ENCODE measurements at places on chromosomes 13 and 19. TPM values are rescaled to one million over a fixed set of nuclear protein-coding genes. Genes with fewer than 3 reads are reported as not detected.

The CEACAM20 gene
- total RNA-seq, result 0.33 TPM

The PLK5 gene
- not detected for total RNA-seq

The TMC4 gene
- not detected for total RNA-seq

The PALM3 gene
- total RNA-seq, result not detected

The NCR1 gene
- not detected for total RNA-seq

The PNKP gene
- total RNA-seq, result 51.5 TPM

The CEACAM21 gene
- 4.9 TPM for total RNA-seq

The ARID3A gene
- total RNA-seq, result 14.5 TPM

The AKT1S1 gene
- 12.1 TPM for total RNA-seq

The UGGT2 gene
- 37.6 TPM for total RNA-seq

The RDH8 gene
- not detected for total RNA-seq

The SIGLEC9 gene
- total RNA-seq, result not detected

The BEST2 gene
- not detected for total RNA-seq

The PRKD2 gene
- total RNA-seq, result 55.3 TPM

The PSPN gene
- total RNA-seq, result 0.98 TPM

The DIAPH3 gene
- 19.9 TPM for total RNA-seq

The TMPRSS9 gene
- total RNA-seq, result not detected

The ZNF558 gene
- total RNA-seq, result 5.4 TPM

The RYR1 gene
- total RNA-seq, result under 0.01 TPM

The SLC25A41 gene
- 0.33 TPM for total RNA-seq

The GNG7 gene
- 0.98 TPM for total RNA-seq

The CEACAM3 gene
- total RNA-seq, result not detected

The ZDHHC20 gene
- 76.4 TPM for total RNA-seq

The OR7G2 gene
- total RNA-seq, result not detected

The CEACAM16 gene
- total RNA-seq, result not detected

The LSR gene
- total RNA-seq, result 0.29 TPM

The PROZ gene
- not detected for total RNA-seq

The RAB20 gene
- 0.67 TPM for total RNA-seq

The SMIM7 gene
- total RNA-seq, result 55.5 TPM

The FGF21 gene
- not detected for total RNA-seq

The TUBA3C gene
- not detected for total RNA-seq

The PINLYP gene
- total RNA-seq, result 0.98 TPM

The TMEM221 gene
- not detected for total RNA-seq

The LILRA1 gene
- total RNA-seq, result not detected

The ONECUT3 gene
- total RNA-seq, result not detected

The SNAPC2 gene
- 21.8 TPM for total RNA-seq

The ATXN8OS gene
- not detected for total RNA-seq

The RINL gene
- total RNA-seq, result 14.0 TPM

The PLPP2 gene
- total RNA-seq, result 38.2 TPM

The ZNF653 gene
- 5.4 TPM for total RNA-seq

The ZNF491 gene
- total RNA-seq, result 0.65 TPM

The CACTIN gene
- total RNA-seq, result 33.6 TPM

The FAM216B gene
- not detected for total RNA-seq

The CHAF1A gene
- total RNA-seq, result 16.5 TPM

The ZNF616 gene
- total RNA-seq, result 11.1 TPM

The ZNF575 gene
- 0.65 TPM for total RNA-seq

The LHB gene
- 0.48 TPM for total RNA-seq

The SEMA6B gene
- total RNA-seq, result 245 TPM

The ZSCAN1 gene
- not detected for total RNA-seq

The ABCC4 gene
- 17.0 TPM for total RNA-seq

The GJB6 gene
- total RNA-seq, result not detected

The ZNF441 gene
- 5.6 TPM for total RNA-seq

The KCTD15 gene
- 93.1 TPM for total RNA-seq

The CBLC gene
- not detected for total RNA-seq

The CFAP97D2 gene
- not detected for total RNA-seq

The TEX29 gene
- total RNA-seq, result not detected

The CPAMD8 gene
- total RNA-seq, result 2.3 TPM
